CD14-positive monocyte (primary cell): ENCODE measurements at places on chromosomes 12 and 14.
A peak's percentile ranks its signal among the peaks of the same experiment; 100 is the strongest.

DNA sequence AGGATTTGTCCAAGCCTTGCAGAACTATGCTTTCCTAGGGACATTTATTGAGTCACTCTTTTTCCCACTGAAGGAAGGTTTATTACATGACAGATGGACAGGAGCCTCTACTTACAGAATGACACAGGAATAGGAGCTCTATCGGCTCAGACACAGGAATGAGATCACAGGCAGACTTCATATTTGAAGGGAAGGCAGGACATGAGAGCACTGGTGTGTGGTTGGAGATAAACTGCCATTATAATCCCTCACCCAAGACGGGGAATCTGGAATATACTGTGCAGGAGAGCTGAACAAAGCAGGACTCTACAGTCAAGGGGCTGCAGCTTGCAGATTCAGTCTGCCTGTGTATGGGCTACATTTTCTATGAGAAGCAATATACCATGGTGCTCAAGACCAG is 26.8 kb upstream of the IL22 start:
- no peak for DNase-seq

GRCh38 chr14:29462772-29463171 is 464.9 kb downstream of the PRKD1 start:
- no peak for DNase-seq

GRCh38 chr14:52950410-52950897 is 396 bp downstream of the FERMT2 start:
- peak; percentile 8 for DNase-seq

GRCh38 chr12:78540606-78541336 is 323.8 kb upstream of the SYT1 start:
- no peak for DNase-seq

- DNase-seq, result no peak
Observed at GRCh38 chr12:60863421-60863820, 1267.6 kb downstream of the SLC16A7 start.

- DNase-seq, result no peak
Observed at GRCh38 chr12:129294868-129295267, 441.6 kb downstream of the GLT1D1 start.

DNA sequence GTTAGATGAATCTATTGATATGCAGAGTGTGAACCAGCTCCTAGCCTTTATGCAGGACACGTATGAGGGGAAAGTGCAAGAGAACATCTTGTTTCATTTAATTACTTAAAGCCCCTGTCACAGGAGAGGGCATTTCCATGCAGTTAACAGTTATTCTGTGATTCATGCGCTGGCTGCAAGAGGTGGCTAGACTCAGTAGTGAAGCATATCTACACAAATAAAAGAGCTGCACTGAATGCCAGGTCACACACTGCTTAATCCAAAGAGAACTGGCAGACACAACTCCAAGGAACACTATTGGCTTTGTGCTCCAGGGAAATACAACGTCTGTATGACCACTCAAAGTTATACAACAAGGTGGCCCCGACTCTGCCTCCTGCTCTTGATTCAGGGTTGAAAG is 394.1 kb downstream of the C12orf75 start:
- DNase-seq, result no peak

- no peak for DNase-seq
Observed at GRCh38 chr14:68726093-68726695, 66.7 kb downstream of the ZFP36L1 start.

GRCh38 chr14:79356040-79356439 is 855.3 kb downstream of the DIO2 start:
- DNase-seq, result no peak

GRCh38 chr12:123743002-123743401 is 19.1 kb upstream of the DNAH10 start:
- peak; percentile 32 for DNase-seq

DNA sequence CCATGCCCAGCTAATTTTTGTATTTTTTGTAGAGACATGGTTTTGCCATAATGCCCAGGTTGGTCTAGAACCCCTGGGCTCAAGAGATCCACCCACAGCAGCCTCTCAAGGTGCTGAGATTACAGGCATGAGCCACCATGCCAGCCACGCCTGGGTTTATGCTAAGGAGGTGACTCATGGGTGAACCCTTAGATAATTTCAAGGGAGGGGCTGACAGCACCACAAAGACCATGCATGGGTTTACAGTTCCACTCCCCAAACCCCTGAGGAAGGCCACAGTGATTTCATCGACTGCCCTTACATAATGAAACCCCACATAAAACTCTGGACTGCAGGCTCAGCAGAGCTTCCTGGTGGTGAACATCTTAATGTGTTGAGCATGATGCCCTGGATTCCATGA is 33.7 kb downstream of the TMEM132D start:
- no peak for DNase-seq

GRCh38 chr12:130788515-130788914 is 50.5 kb downstream of the STX2 start:
- no peak for DNase-seq

GRCh38 chr12:51890511-51891171 is 2.7 kb downstream of the ANKRD33 start:
- DNase-seq, result no peak

- DNase-seq, result no peak
Observed at GRCh38 chr12:101051151-101051550, 158.9 kb downstream of the SLC5A8 start.

DNA sequence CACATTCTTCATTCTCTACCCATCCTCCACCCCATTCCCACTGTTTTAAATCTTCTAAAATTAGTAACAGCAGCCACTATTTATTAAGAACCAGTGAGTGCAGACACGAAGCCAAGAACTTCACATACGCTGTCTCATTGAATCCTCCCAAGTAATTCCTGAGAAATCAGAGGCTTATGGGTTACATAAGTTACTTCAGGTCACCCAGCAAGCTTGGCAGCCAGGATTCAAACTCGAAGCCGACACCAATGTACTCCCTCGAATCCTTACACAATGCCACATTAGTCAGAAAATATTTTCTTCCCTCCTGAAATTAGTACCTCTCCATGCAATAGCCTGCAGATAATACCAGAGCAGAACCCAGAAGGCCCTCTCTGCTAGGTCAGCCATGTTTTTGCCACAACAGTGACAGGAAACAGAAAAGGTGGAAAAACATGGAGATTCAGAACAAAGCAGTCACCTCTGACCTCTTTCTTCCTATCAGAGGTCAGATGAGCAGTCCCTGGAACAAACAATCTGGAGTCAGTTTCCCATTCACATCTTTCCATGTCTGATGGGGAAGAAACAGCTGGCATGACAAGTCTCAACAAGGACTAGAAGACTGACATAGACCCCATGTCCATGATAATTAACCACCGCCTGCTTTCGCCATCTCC is 16.4 kb downstream of the NID2 start:
- no peak for DNase-seq

DNA sequence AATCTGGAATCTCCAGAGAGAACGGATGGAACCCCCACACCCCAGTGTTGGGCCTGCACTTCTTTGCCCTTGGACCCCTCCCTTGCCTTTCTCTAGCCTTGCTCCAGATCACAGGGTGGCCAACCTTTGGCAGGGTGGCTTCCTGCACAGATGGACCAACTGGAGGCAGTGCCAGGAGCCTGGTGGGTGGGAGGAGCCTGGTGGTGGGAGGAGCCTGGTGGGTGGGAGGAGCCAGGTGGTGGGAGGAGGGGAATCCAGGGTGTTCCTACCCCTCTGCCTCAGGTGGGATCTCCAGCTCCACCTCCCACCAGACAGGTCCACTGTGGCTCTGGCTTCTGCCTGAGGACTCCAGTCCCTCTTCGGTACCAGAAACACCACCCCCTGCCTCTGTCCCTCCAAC is 15.0 kb upstream of the ORAI1 start:
- DNase-seq, result no peak

GRCh38 chr12:57216014-57216911 is at the start of gene NXPH4:
Gene NXPH4, plus strand, starts transcription at chr12:57216794. Its CDS starts 176 bp downstream, at chr12:57216970.
- no peak for DNase-seq

GRCh38 chr14:57122129-57122528 is 146.6 kb downstream of the EXOC5 start:
- DNase-seq, result no peak

- peak; percentile 48 for DNase-seq
Observed at GRCh38 chr14:105021656-105022275, 883 bp upstream of the CDCA4 start.

DNA sequence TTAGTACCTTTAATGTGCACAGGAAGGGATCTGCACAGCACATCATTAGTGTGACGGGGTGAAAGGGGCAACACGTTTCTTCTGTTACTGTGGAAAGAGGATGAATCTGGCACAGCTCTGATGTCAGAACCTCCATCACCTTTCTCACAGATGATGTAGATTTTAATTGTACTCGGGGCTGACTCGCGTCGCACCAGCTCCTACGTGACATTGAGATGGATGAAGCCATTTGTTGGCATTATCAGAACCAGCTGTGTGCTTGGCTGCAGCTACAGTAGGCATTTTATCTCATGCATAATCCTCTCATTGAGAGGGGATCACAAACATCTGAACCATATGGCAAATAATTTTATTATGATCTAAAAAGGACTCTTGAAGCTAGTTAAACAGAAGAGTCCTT is 173.6 kb downstream of the PDZRN4 start:
- DNase-seq, result no peak

DNA sequence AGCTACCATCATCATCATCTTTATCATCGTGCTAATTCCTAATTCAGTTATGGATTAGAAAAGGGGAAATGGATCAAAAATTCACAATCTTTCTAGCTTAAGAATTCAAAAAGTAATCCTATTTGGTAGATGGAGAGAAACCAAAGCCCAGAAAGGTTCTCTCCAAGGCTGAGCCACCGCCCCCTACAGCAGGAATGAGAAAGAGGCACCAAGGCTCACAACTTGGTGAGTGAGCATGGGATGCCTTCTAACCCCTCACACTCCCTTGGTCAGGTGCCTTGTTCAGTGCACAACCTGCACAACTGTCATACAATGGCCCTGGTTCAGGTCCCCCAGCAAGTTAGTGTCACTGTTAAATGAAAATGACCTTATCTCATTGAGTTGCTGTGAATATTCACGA is 171.5 kb downstream of the ANO2 start:
- no peak for DNase-seq

DNA sequence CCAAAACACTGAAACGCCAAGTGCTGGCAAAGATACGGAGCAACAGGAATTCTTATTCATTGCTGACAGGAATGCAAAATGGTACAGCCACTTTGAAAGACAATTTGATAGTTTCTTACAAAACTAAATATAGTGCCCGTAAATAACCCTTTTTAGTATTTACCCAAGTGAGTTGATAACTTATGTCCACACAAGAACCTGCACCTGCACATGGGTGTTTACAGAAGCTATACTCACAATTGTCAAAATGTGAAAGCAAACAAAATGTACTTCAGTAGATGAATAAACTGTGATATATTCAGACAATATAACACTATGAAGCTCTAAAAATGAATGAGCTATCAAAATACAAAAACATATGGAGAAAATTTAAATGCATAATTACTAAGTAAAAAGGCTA is 86.6 kb downstream of the ATXN7L3B start:
- DNase-seq, result no peak

GRCh38 chr14:104370256-104370870 is 209.2 kb upstream of the C14orf180 start:
- DNase-seq, result no peak

DNA sequence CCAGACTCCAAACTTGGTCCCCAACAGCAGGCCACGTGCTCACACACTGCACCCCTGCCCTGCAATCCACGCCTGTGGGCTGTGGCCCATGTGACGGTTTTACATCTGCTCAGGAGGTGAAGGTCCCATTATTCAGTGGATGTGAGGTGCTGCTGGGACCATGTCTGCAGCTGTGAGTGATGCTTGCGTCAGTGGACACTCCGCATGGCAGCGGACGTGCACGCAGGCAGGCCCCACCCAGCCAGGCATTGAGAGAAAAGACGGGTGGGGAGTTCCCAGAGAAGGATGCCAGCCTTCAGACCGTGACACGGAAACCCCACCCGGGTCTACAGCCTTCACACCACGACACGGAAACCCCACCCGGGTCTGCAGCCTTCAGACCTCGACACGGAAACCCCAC is 67.6 kb downstream of the NOC4L start:
- no peak for DNase-seq

- no peak for DNase-seq
Observed at GRCh38 chr12:74890237-74890599, 319.4 kb downstream of the KCNC2 start.

- no peak for DNase-seq
Observed at GRCh38 chr14:69648480-69649451, 37.4 kb downstream of the SUSD6 start.

DNA sequence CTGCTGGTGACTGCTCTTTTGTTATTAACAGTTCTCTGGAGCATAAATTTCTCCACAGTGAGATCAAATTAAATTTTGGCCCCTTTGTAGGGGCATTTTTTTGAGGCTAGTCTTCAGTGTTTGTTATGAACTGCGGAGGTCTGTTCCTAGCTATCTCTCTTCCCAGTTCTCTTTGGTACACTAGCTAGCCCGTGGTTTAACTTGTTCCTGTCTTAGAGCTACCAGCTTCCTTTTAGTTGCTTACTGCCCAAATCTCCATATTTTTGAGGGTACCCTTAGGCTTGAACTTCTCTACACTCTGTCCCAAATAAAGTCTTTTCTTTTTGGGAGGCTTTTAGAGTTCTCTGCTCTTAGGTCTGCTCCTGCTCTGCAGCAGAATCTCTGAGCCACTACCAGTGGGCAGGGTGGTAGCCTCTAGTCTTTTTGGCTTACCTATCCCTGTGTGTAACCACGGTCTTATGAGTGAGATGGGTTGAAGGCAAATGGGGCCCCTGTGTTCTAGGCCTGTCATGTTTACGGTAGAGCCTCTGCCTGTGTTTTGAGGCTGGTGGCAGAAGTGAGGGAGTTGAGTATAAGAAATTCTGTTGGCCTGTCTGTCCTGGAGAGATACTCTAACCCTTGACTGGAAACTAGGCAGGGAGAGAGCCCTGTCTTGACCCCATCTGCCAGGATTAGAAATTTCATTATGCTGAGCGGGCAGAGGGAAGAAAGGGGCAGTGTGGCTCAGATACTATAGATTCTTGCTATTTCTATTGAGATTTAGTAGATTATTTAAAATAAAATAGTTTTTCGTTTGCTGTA is 21.0 kb downstream of the CNOT2 start:
- no peak for DNase-seq

DNA sequence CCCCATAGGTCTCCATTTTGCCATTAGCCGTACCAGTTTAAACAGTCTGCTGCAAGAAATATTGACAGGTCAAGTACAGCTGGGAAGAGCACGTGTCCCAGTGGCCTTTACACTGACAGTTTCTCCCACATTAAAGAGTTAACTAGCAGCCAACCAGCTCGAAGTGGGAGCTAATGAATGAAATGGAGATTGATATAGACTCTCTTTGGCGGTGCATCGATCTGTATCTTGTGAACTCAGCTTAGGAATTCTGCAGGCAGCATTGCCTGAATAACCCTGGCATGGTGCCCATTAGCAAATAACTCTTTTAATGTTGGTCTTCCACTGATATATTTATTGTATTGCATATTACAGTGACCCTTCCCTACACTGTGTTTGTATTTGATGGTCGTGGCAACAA is 319.4 kb downstream of the EGLN3 start:
- DNase-seq, result no peak
